ENCODE measurements at places on chromosomes 6 and 20.
A peak's percentile ranks its signal among the peaks of the same experiment; 100 is the strongest.

DNA sequence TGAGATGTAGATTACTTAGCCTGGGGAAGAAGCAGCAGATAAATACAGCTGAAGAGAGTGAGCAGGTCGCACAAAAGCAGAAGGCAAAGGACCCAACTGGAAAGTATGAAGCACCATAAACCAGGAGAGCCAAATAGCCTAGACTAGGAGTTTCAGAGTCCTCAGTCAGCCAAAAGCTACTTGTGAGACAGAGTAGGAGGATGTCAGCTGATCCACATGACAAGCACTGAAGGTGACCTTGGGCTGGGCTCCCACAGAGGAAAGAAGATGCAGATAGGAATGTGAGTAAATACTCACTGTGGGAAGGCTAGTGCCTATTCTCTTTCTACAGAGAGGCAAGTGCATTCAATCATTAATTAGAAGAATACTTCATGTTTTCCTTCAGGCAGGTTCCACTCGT is 274.0 kb upstream of the POU3F2 start:
- no peak for DNase-seq

GRCh38 chr20:21033817-21034216 is 72.3 kb downstream of the LINC00237 start:
- no peak for DNase-seq

- no peak for DNase-seq
Measured at GRCh38 chr6:38604700-38605099, 35.0 kb downstream of the BTBD9 start.

GRCh38 chr20:62736026-62736406 is 27.4 kb downstream of the NTSR1 start:
- no peak for DNase-seq

- DNase-seq, result no peak
Measured at GRCh38 chr6:63709148-63709547, 73.5 kb downstream of the PHF3 start.

DNA sequence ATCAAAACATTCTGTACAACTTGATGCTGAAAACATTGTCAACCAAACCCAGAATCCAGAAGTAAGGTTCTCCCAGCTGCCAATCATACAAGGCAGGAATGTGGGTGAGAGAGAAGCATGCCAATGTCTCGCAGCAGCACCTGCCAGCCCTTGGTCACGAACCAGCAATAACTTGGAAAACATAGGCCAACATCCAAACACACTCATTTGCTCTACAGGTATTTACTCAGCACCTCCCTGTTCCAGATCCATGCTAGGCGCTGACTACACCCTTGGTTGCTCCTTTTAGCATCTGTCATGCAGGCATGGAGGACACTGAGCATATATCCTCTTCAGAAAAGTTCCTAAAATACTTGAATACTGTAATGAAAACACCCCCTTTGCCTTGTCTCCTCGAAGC is 63.6 kb downstream of the FAXC start:
- DNase-seq, result no peak

DNA sequence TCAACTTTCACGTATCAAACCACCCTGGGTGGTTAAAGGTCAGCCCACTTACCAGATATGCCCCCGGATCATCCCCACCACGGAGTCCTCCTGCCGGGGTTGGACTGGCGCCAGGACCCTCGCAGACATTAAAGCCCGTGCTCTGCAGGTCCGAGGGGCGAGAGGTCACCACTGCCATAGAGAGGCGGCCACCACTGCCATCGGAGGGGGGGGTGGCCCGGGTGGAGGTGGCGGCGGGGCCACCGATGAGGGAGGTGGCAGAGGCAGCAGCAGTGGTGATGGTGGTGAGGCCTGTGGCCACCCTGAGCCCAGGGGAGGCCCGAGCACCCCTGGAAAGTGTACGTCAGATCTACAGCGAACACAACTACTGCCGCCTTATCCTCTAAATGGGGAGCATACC is 76.3 kb downstream of the ASXL1 start:
- no peak for DNase-seq

DNA sequence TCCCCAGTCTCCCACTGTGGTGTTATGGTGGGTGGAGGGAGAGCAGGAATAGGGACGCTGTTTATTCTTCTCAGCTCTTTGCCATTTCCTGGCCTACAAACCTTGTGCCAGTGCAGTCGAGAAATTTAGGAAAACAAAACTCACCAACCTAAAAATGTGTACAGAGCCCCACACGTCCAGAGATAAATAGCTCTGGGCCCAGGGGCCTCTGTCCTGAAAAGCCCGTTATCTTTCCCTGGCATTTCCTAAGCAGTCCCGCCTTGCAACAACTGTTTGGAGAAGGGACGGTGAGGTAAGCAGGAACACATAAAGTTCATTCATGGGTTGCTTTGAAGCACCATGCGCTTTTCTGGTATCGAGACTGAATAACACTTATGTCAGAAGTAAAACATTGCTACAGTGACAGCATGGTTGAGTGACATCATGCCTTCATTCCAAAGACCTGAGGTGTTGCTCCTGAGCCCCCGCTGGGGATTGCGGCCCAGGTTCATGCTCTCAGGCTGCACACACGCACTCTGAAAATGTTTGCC is 80.1 kb upstream of the NXT1 start:
- no peak for DNase-seq

DNA sequence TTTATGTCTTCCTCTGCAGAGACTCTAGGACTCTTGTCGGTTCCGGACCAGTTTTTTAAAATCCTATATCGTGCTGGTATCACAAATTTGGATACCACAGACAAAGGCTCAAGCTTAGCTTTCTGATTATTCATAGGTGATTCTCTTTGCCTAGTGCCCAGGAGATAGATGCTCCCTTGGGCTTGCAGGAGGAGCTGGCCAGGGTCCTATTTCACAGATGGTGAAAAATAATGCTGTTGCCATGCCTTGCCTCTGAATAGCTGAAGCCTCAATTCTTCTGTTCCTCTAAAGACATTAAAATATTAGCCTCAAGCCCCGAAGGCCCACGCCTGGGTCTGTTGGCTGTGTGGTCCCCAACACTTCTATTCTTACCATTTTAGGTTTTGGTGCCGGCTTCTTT is 123.9 kb upstream of the BACH2 start:
- no peak for DNase-seq

GRCh38 chr6:3687847-3688246 is 63.7 kb downstream of the PXDC1 start:
- no peak for DNase-seq

GRCh38 chr6:170035044-170035443 is 255.8 kb downstream of the DLL1 start:
- no peak for DNase-seq

GRCh38 chr6:157954150-157955117 is 27.2 kb upstream of the SYNJ2 start:
- no peak for DNase-seq

DNA sequence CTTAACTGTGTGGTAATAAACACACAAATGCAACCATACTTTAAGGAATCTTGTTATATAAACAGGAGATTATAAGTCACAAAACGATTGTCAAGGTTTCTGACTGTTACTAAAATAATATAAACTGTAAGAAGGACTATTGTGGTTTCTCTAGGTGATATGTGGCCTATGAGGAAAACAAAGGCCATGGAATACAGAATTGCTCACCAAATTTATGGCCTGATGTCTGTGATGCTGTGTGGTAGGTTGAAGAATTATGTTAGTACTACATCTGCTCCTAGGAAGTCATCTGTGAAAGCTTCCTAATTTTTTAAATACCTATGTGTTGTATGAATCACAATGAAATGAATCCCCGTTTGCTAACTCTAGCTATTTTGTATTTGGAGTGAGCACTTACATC is 875.4 kb upstream of the MAP3K7 start:
- DNase-seq, result no peak

GRCh38 chr20:1633535-1633934 is 13.7 kb upstream of the SIRPB1 start:
- DNase-seq, result no peak

DNA sequence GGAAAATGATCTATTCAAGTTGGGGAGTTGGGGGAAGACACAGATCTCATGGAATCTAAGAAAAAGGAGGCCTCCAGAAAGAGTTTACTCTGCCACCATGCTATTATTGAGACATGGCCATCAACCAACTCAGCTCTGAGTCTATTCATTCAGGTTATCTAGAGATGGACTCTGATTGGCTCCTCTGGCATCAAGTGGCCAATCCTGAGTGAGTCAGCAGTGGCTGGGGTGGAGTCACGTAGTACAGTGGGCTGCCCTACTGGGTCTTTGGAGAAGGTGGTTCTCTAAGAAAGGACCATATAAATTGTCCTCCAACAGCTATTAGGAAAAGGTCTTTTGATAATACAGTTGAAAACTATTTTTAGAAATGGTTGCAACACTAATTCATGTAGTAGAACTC is 42.1 kb downstream of the LYRM2 start:
- no peak for DNase-seq

DNA sequence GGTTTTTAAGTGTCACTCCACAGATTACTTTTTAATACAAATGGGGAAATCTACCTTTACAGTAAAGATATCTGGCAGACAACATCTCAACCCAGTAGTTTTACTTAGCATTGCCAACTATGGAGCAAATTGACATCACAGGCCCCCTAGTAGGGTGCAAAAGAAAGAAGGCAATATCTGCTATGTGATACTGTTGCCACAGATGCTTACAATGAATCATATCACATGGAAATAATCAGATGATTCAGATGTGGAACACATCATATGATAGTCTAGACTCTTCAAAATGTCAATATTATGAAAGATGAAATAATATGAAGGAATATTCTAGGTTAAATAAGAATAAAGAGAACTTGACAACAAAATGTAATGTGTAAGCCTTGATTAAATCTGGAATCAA is 322.5 kb downstream of the BMP2 start:
- DNase-seq, result no peak

GRCh38 chr6:140225701-140226436 is 851.4 kb upstream of the CITED2 start:
- no peak for DNase-seq

- no peak for DNase-seq
Measured at GRCh38 chr6:32081168-32081990, 27.8 kb downstream of the TNXB start.

GRCh38 chr6:76166874-76167273 is 94.4 kb upstream of the IMPG1 start:
- DNase-seq, result no peak

DNA sequence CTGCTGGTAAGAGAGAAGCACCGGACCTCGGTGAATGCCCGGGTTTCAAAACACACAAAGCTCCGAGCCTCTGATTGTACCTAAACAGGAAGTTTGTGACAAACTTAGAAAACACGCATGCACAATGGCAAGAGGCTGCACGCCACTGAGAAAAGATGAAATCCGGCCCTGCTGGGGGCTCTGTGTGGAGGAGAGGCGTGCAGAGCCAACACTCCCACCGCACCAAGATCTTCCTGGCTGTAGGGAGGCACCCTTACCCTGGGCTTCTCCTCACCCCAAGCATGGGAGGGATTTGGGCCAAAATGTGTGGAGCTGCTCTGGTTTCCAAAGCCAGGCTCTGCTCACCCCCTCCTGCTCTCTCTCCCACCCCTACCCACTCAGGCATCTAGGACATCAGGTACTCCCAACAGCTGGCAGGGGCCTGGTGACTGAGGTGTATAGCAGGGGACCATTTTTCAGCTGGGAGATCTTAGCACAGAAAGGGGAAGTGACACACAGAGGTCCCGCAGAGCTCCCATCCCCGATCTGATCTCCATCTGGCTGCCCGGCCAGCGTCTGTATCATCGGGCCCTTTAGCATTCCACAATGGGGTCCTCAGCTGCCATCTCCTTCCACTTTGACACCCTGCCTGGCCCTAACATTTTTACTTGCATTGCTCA is 84.2 kb downstream of the TRERF1 start:
- DNase-seq, result peak; percentile 56

DNA sequence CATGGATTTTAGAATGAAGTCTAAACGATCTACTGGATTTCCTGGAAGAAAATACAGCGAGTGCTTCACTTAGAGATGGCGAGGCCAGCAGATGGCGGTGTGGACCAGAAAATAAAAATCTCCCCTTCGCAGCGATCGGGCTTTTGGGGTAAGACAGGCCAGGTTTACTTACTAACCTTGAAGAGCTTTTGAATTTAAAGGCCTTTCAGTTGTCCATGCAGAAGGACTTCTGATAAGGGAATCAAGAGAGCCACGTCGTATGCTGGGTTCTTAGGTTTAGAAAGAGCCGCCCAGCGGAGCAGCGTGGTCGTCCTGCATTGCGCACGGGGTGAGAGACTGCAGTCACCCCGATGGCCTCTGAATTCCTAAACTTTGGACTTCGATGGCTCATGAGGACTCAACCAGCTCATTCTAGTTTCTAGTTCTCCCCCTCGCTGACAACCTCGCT is 125.2 kb upstream of the RALGAPA2 start:
- no peak for DNase-seq

GRCh38 chr20:8375898-8376297 is 243.8 kb downstream of the PLCB1 start:
- no peak for DNase-seq

DNA sequence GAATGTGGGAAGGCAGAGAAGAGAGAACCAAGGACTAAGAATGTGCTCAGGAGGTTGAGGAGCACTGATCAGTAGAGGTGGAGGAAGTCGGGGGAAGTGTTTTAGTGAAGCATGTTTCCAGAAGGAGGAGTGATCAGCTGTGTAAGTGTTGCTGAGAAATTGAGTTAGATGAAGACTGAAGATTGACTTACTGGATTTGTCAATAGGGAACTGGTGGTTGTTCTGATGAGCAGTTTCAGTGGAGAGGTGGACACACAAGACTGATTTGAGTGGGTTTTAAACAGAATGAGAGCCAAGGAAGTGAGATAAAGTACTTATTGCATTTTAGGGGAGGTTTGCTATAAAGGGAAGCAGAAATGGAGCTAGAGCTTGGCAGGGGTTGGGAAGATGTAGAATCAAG is 182.6 kb downstream of the CDKAL1 start:
- DNase-seq, result no peak

DNA sequence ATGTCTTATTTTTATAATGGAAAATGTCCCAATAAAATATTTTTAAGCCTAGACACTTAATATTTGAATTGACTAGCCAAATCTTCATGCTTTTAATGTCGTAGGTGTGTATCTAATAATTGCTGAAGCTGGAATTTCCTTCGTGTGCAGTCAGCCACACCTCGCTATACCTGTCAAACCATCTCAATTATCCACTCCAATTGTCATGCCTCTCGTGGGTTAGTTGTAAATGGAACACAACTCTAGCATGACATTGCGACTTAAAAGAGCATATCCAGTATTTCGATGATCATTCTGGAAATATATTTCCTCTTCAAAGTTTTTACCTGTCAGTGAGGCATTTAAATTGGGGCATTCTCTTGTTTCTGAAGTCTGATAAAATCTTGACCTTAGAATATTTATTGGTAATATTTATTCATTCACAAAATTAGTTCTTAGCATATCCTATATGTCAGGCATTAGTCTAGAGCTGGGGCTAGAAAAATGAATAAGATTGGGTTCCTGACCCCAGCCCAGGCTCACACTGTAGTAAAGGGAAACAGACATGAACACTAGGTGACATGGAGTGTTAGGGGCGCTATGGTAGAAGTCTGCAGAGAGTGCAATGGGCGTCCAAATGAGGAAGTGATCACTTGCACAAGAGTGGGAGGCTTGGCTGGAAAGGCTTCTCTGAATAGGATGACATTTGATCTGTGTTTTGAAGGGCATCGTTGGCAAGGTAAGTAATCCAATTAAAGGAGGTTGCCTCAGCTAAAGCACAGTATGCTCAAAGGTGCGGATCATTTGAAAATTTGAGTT is 11.0 kb upstream of the CFAP206 start:
- DNase-seq, result no peak
